CD4-positive, alpha-beta T cell treated with Interleukin-21 for 1 hour (primary cell): ENCODE measurements at places on chromosomes 7 and 10.

DNA sequence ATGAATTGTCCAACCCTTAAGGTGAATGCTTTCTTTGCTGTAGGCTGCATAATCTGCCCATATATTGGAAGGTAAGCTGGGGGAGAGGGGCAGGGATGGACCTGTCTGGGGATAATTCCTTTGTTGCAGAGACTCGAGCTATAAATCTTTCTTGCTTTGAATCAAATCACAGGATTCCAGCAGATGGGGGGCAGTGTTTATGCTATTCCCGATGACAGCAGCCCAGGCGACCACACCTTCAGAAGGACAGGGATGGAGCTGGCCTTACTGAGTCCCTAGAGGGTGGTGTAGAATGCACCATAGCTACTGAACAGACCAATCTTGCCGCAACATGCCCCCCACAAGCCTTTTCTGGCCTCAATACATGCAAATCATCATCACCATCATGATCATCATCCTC, 2.5 kb downstream of the PODXL start:
- DNase-seq = no peak

DNA sequence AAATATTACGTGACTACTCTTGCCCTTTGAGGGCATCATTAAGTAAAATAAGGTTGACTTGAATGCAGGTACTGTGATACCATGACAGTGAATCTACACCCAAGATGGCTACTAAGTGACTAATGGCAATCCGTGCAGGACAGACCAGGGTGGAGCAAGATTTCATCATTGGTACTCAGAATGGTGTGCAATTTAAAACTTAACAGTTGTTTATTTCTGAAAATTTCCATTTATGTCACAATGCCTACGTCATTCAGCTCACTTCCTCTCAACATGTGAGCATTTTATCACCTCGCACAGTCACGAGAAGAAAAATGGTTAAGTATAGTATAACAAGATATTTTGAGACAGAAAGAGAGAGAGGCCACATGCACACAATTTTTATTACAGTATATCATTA, 50.3 kb upstream of the MET start:
- no peak for DNase-seq

GRCh38 chr7:104933521-104933988, 80.5 kb upstream of the KMT2E start:
- no peak for DNase-seq

GRCh38 chr7:146510088-146510680, 393.6 kb downstream of the CNTNAP2 start:
- peak; percentile 3 for DNase-seq

DNA sequence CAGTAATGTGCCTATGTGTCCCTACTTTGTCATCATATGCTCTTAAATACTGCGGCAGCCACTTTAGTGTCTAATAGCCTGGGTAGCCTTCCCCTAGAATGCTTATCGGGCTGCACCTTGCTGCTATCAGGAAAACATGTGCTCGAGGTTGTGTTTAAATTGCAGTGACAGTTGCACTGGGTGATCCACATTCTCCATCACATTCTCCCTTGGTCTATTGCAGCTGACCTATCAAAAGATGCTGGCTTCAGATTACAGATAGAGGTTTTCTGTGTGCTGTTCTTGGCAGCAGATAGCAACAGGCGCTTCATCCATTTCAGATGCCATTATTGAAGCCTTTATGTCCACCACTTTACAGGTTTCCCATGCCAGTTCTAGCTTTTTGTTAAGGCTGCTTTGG, 130.1 kb upstream of the MDFIC start:
- DNase-seq = no peak
